LHCN-M2 (cell line): ENCODE measurements at places on chromosomes 12 and 14.

DNA sequence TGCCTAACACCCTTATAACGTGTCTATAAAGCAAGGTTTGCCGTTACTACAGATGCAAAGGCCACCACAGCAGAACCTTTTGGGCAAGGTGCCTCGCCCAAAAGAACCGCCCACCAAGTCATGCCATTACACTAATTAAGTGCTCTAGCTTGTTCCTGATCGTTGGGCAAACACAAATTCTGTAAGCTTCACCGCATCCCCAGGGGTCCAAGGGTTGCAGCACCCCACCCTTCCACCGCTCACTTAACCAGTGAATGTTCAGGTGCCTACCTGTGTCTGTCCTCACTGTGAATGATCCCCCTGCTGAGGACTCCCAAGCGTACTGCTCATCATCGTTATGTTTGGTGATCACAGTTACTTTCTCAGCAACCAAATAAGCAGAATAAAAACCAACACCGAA, 1.4 kb downstream of the HSP90AA1 start:
- DNase-seq: no peak

DNA sequence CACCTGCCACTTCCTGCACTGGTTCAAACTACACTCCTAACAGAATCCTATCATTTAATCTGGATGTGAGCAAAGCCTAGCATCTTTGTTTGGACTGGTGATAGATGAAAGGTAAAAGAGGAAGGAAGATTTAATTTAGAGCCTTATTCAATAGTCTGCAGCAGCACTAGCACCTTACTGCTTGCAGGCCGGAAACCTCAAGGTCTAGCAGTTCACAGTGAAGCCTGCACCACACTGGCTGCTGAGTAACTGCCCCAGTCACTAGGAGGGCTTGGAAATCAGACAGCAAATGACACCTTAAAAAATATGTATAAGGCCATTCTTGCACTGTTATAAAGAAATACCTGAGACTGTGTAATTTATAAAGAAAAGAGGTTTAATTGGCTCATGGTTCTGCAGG, 358.0 kb downstream of the DAD1 start:
- no peak for DNase-seq

DNA sequence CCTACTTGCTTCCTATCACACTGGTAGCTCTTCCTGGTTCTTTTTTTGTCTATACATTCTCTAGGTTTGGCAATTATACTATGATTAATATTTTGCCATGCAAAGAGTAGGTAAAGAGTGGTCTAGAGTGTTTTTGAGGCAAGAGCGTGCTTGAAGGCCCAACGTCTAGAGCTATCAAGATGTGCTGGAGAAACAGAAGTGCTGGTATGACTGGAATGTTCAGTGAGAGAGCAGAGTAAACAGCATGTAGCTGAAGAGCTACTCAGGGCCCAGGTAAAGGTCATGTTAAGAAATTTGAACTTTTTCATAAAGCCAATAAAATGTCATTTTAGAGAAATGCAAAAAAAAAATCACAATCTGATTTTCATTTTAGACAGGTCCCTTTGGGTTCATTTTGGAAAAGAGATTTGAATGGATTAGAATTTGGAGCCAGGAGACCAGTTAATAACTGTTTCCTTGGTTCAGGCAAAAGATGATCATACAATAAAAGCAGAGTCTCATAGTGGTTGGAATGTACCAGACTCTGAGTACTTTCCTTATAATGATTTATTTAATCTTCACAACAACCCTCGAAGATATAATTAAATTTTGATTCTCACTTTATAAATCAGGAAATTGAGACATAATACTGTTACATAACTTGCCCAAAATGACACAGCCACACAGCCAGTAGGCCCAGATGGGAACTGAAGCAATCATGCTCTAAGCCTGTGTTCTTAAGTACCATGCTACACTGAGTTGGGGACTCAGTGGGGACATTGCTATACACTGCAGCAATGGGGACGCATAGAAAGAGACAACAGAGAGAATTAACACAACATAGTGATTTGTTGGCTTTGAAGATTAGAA, 350.1 kb downstream of the NELL2 start:
- no peak for DNase-seq

GRCh38 chr12:98373025-98373554, 142.3 kb upstream of the TMPO start:
- peak; percentile 59 for DNase-seq

- DNase-seq: no peak
Measured at GRCh38 chr14:104602933-104603325, 1.6 kb downstream of the TMEM179 start.

DNA sequence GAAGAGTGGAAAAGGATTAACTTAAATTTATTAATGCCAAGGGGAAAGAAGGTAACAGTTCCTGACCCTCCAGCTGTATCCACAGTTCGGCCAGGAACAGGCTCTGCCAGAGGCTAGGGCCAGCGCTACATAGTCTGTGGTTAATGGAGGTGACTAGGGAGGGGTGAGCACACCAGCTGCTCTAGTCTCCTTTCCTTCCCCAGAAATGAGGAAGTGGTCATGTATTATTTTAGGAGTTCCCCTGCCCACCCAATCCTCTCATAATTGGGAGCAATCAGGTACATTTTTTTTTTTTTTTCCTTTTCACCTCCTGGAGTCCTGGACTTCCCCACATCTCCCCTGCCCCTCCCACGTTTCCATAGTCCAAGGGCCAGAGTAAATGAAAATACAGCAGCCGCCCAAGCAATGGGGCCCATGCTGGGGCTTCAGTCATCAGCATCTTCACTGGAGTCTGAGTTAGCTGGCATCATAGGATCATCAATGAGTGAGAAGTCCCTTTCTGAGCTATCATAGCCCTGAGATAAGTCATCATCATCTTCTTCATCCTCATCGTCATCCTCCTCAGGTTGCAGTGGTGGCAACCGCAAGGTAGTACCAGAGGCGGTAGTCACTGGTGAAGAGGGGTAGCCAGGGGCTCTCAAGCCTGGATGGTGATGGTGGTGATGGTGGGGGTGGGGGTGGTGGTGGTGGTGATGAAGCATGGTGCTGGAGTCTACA, 1.5 kb upstream of the SUPT16H start:
- DNase-seq: peak; percentile 14

DNA sequence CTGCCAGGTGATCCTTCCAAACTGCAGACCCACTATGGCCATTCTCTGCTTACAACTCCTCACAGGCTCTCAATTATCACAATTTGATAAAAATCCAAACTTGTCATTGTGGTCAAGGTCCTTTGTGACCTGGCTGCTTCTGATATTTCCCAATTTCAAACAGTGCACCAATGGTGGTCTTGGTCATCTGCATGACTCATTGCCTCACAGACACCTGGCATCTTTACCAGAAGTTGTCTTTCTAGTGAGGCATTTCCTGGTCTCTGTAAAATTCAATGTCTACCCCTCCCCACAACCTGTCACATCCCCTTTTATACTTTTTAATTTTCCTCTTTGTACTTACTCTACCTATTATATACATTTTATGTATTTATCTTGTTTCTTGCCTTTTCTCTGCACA, 17.8 kb upstream of the PAPOLA start:
- no peak for DNase-seq

GRCh38 chr12:98772818-98773217, 127.7 kb downstream of the APAF1 start:
- no peak for DNase-seq

- DNase-seq: peak; percentile 38
Measured at GRCh38 chr12:50112456-50113218, 601 bp downstream of the COX14 start.

DNA sequence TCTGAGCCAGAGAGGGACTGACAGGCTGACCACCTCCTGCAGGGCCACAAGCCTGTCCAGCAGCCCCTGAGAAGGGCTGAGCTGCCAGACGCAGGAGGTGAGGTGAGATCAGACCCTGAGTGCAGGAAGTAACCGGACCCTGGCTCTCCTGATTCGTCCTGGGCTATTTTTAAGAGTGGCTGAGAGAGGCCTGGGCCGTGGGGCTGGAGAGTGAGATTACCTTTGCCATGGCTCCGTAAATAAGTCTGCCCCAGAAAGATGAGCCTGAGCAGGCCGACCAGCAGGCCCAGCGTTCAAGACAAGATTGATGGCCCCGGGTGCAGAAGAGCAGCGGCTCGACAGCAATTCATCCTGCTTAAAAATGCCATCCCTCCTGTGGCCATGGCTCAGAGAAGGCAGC, 54.2 kb downstream of the SPTB start:
- no peak for DNase-seq
